ENCODE measurements at places on chromosomes 4 and X.

DNA sequence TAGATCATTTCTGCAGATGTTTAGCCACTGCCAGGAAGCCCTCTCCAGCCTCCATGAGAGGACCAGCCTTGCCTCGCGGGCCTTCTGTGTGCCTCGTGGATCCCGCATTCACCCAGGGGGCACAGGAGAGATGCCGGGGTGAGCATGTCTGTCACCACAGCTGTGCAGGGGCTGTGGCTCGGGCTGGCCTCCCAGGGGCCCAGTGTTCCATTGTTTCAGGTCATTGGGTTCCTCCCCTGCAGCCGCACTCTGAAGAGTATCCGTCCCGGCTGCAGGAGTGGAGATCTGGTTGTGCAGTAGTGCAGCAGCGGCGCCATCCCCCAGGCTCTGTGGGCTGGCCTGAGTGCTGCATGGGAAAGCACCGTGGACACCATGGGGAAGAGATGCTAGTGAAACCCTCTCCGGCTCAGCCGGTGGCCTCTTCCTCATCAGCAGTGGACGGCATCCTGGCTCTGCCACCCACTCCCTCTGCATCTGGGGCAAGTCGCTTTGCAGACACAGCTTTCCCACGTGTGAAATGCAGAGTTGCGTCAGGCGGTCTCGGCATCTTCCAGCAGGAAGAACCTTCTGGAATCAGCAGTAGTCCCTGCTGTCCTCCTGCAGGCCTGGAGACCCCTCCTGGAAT, 29.1 kb downstream of the TBC1D14 start:
- no peak for DNase-seq

DNA sequence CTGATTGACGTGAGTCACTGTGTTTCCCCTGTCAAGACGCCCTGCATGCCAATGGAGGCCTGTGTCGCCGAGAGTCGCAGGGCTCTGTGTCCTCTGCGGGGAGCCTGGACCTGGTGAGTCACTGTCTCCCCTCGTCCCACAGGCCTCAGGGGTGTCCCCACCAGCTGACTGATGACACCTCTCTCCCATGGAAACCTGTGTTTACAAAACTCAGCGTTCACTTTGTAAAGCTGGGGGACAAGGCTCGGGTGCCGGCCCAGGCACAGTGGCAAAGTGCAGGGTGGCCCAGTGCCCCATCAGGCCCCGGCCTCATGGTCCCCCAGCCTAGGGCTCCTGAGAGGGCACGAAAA, 21.2 kb upstream of the HGFAC start:
- no peak for DNase-seq

- no peak for DNase-seq
These were observed 21.5 kb downstream of the ANAPC10 start for GRCh38 chr4:145076469-145076855.

GRCh38 chrX:132748909-132749308, 209.5 kb downstream of the HS6ST2 start:
- no peak for DNase-seq

- DNase-seq: no peak
These were observed 141.0 kb downstream of the TSPAN5 start for GRCh38 chr4:98517218-98518021.

DNA sequence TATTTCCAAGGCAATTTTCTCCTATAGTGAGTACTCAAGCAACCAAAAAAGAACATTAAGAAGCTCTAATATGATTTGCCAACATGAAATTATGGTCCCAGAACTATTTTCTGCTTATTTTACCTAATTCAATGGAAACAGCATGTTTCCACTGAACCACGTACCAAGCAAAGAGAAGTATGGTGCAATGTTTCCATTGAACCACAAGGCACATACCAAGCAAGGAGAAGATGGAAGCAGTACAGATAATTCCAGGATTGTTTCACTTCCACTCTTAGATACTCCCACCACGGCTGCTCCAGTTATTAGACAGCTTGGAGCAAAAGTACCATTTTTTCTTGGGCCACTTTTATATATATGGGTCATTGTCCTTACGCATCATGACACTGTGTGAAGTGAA, 164.9 kb downstream of the RNF150 start:
- no peak for DNase-seq

- no peak for DNase-seq
These were observed 113.9 kb upstream of the ANXA3 start for GRCh38 chr4:78437608-78438088.

GRCh38 chr4:23324021-23324690, 565.7 kb downstream of the PPARGC1A start:
- no peak for DNase-seq

GRCh38 chr4:154277172-154277571, 214.4 kb downstream of the DCHS2 start:
- DNase-seq: no peak

DNA sequence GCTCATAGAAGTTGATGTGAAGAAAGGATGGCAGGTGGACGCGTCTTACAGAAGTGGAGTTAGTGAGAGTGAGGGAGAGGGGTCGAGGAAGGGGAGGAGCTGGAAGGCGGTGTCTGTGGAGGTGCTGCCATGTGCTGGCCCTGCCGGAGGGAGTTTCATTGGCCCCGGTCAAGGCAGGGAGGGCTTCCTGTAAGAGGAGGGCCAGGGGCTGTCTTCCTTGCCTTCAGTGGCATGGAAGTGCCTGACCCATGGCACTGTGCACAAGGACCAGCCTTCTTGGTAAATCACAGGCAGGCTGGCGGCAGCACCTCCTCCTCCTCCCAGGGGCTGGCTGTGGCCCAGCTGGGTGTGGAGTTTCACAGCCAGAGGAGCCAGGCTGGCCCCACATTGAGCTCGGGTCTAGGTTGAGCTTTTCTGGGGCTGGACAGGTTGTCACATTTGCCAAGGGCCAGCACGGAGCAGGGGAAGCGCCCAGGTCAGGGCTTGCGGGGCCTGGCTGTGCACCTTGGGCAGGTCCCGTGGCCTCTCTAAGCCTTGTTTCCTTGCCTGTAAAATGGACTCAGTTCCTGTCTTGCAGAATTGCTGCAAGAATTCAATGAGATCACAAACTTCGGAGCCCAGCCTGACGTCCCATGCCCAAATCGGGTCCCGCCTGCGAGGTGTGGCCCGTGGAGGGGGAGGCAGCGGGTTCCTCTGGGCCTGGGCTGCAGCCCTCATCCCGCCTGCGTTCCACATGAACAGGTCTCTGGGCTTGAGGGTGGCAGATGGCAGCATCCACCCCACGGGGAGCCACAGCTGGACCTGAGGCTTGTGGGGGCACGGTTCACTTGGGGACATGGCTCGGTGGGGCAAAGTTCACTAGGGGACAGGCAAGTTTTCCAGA, 7.0 kb downstream of the HTRA3 start:
- no peak for DNase-seq

GRCh38 chrX:19832191-19832965, 55.0 kb downstream of the SH3KBP1 start:
- no peak for DNase-seq

DNA sequence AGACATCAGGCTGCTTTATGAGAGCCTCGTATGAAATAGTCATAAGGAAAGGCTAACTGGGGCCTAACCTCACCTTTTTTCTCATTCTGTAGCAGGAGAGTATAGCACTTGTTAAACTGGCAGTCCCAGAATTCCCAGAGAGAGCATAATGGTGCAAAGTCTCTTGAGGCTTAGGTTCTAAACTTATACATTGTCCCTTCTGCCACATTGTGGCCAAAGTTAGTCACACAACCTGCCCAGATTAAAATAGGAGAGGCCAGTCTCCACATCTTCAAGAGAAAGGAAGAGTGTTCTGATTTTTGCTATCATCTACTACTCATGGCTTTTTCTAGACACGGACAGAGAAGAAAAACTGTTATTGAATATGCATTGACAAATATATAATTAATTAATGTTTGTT, 1588.9 kb upstream of the PCDH7 start:
- no peak for DNase-seq

- no peak for DNase-seq
These were observed 993.6 kb downstream of the ADGRL3 start for GRCh38 chr4:62193761-62194160.

DNA sequence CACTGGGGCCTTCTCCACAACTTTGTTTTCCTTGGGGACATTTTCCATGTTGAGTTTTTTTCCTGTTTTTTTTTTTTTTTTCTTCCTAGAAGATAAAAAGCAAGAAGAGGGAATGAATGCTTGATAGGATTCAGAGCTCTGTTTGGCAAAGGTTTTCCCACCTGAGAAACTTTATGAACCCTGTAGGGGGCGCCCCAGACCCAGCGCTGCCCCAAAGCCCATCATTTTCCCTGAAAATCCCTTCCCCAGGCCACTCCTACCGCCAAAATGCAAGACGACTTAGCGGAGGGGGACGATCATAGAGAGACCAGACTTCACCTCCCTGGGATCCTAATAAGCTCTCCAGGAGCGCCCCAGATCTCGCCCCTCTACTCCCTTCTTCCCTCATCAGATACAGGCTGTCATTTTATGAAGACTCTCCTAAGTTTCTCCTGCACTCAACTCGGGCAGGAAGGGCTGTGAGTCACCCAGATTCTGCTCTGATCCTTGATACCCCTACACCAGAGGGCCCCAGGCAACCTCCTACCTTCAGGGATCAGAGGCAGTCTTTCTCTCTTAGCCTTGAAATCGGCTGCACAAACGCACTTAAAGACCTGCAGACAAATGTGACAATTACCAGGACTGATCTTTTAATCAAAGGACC, 1.4 kb downstream of the BEX5 start:
- no peak for DNase-seq

GRCh38 chr4:6352031-6352692, 82.5 kb downstream of the WFS1 start:
- no peak for DNase-seq

DNA sequence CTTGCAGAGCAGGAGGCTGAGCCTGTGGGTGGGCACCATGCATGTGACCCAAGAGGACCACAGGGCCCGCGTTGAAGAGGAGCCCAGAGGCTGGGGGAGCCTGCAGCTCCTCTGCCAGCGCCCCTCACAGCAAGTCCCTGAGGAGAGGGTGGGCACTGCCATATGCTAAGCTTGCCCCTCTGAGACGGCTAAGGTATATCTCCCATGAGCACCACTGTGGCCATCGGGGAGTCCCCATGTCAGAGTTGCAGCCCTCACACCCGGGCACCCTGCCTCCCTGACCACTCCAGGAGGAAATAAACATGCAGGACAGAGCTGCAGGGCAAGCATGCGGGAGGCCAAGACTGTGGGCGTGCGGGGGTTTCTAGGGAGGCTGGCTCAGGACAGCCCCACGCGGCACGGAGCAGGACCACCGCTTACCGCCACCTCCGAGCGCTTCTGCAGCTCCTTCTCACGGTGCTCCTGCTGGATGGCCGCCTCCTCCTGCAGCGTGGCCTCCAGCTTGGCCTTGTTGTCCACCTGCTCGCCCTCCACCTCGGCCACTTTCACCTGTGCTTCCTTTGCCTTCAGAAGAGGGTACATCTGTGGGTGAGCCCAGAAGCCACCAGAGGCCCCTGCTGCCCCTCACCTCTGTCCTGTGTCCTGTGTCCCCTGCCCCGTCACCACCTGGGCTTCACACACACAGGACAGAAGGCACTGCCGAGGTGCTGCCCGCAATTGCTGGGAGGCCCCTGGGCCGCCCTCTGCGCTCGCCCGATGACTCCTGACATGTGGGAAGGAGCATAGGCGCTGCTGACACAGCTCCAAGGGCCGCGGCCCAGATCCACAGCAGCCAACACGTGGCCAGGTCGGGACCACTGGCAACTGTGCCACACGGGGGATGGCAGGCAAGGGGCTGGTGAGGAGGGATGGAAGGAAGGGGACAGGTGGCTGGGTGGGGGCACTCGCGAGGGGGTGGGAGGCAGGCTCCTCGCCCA, 29.8 kb downstream of the FGFR3 start:
- no peak for DNase-seq

- no peak for DNase-seq
These were observed 37.8 kb upstream of the FUNDC1 start for GRCh38 chrX:44580466-44580865.

GRCh38 chr4:52657618-52658501, 1.2 kb downstream of the USP46 start:
- no peak for DNase-seq

DNA sequence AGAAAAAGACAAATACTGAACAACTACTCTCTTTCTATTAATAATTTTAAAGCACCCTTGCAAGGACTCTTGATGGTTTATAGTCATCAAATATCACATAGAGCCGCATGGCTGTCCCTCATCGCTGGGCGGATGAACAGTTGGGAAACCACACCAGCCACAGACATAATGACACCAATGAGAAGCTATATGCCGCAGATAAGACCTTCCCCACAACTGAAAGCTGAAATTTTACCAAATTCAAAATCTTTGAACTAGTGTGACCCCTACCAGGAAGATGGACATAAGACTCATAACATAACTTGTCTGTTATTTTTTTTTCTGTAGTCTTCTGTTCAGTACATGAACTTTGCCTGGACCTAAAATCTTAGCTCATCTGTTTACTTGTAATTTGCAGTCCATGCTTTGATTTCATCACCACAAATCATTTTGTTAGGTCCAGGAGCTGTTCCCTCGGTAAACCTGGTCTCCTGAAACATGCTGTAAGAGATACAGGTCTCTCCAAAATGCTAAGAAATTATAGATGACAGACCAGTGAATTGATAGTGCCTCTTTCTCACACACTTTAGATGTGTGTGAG, 157.3 kb upstream of the RAPGEF2 start:
- no peak for DNase-seq

GRCh38 chr4:146329050-146329716, 114.8 kb downstream of the REELD1 start:
- no peak for DNase-seq

GRCh38 chrX:153333821-153334653, at the start of gene ZNF275:
Gene ZNF275, plus strand, starts transcription at chrX:153334153. Its CDS starts 2,527 bp downstream, at chrX:153336680.
- peak; percentile 53 for DNase-seq

DNA sequence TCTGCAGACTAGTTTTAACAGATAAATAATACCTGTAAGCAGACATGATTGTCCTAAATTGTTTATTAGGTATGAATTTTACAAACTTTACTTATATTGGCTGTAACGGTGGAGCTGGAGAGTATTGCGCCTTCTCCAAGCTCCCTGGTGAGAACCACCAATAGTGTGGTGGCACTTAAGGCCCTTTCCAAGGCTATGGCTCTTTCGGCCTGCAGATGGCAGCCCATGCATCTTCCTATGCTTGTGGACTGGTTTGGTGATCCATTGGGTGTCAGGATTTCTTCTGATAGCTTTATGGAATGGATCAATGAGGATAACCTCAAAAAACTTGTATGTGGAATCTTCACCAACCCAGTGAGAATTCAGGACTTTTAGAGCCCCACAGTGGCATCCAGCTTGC, 7.8 kb downstream of the LARP1B start:
- no peak for DNase-seq

GRCh38 chr4:152189451-152190179, 346.3 kb downstream of the FBXW7 start:
- DNase-seq: no peak

- DNase-seq: no peak
These were observed 39.9 kb upstream of the TMEM192 start for GRCh38 chr4:165152527-165152926.

- DNase-seq: no peak
These were observed 29.1 kb downstream of the RIPPLY1 start for GRCh38 chrX:106874075-106874474.

DNA sequence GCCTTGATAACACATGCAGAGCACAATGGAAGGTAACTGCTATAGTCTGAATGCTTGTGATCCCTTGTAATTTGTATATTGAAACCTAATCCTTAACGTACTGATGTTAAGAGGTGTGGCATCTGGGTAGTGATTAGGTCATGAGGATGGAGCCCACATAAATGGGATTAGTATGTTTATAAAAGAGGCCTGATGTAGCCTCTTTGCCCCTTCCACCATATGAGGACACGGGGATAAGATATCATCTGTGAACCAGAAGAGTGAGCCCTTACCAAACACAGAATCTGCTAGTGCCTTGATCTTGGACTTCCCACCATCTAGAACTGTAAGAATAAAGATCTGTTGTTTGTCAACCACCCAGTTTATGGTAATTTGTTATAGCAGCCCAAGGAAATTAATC, 1074.2 kb upstream of the INTU start:
- DNase-seq: no peak

- no peak for DNase-seq
These were observed 21.0 kb upstream of the SORCS2 start for GRCh38 chr4:7171191-7171900.

Measured in stimulated activated CD8-positive, alpha-beta memory T cell treated with anti-CD3 and anti-CD28 coated beads, Interleukin-4, amount 100 ng/mL, for 1 hour (primary cell).